DMS 273 treated with DMSO at 0.1 percent for 48 hours (cell line): ENCODE measurements at places on chromosomes 2 and 18.

- no peak for DNase-seq
Observed at GRCh38 chr2:212845941-212846340, 305.5 kb downstream of the IKZF2 start.

GRCh38 chr2:133197156-133197555, 371.1 kb downstream of the NCKAP5 start:
- DNase-seq, result no peak

GRCh38 chr2:150271952-150272802, 215.3 kb downstream of the RND3 start:
- DNase-seq, result no peak

GRCh38 chr18:75068682-75069435, 140.1 kb downstream of the PTGR3 start:
- no peak for DNase-seq

DNA sequence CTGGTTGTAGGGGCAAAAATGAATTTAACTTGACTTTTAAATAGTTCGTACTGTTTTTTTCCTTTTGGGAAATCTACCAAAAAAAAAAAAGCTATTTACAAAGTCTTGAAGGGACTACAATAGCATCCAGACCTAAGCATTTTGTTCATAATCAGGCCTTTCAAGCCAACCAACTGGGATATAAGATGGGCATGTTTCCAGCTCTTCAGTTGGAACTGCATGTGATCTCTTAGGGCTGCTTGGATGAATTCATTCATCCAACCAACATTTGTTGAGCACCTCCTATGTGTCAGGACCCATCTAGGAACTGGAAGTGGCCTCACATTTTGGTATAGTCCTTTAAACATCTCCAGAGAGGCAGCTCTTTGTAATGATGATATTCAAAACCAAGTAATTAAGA, 98.6 kb downstream of the AAK1 start:
- DNase-seq, result no peak

- no peak for DNase-seq
Observed at GRCh38 chr2:48771241-48772014, 15.9 kb upstream of the LHCGR start.

DNA sequence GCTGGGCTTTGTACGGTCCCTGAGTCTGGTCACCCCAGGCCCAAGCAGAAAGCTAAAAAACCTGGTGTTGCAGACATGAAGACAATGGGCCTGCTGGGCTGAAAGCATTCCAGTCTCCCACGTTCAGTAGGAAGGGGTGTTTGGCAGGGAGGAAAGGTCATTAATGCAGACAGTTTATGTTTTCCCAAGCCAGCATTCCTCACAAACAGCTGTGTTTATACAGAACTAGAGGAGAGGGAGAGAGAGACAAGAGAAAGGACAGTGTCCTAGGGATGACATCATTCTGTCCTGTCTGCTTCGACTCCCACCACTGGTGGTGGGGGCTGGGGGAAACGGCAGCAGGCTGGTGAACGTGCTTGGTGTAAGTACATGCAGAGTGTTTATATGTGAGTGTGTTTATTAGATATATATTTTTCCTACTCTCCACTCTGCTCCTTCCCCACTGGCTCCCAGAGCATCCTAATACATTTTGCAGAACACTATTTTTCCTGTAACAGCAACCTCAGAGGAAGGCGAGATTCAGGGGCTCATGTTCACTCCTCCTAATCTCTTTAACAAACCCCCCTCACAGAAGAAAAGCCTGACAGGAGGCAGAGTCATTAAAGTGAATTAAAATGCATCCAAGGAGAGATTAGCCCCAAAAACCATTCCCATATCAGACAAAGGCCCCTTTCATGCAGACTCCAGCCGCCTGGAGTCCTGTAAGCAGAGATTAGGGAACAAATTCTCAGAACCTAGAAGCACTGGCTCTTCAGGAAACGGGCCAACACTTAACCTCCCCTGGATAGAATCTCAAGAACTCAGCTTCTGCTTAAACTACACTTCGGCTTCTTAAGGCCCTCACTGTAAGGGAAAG, 380.4 kb downstream of the TNS1 start:
- DNase-seq, result no peak

- DNase-seq, result no peak
Observed at GRCh38 chr2:110904116-110904778, 171.9 kb downstream of the ACOXL start.

DNA sequence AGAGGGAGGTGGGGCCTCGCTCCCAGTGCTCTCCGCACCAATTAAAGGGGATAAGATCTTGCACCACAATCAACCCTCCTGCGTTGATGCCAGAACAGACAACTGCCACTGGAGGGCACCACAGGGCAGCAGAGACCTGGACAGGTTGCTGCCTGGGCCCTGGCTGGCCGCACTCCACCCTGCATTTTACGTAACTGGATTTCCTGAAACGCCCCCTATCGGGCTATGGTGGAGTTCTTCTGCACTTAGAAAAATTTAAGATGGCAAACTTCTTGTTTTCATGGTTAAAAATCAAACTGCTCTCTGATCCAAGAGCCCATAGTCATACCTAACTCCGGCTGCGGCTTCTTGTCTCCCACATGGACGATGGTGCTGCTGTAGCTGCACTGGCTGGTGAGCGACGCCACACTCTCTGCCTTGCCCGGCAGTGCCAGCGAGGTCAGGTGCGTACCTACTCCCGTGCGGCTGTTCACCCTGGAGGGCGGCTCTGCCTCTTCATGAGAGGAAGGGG, 16.8 kb upstream of the HES6 start:
- DNase-seq, result peak; percentile 76

DNA sequence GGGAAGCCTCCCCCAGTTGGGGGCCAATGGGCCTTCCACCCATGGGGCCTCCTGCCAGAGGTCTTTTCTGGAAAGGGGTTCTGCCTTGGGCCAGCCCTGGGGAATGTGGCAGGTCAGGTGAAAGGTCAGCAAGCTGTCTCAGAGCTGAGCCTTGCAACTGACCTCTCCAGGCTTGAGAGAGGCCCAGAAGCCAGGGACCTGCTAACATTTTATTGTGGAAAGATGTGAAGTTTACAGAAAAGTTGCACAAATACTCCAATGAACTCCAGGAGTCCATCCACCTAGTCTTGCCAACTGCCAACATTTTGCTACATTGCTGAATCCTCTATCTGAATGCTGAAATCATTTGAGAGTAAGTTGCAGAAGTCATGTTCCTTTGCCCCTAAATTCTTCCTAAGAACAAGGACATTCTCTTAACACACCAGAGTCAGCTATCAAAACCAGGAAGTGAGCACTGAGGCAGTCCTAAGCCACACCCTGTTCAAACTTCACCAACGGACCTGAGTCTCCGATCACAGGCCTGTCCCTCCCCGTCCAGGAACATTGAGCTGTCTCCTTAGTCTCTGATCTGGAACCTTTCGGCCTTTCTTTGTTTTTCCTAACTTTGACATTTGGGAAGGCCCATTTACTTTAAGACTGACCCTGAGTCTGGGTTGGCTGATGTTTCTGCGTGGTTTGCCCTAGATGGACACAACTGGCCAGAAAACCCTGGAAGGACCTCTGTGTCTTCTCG, 4.0 kb downstream of the SNORC start:
- no peak for DNase-seq

DNA sequence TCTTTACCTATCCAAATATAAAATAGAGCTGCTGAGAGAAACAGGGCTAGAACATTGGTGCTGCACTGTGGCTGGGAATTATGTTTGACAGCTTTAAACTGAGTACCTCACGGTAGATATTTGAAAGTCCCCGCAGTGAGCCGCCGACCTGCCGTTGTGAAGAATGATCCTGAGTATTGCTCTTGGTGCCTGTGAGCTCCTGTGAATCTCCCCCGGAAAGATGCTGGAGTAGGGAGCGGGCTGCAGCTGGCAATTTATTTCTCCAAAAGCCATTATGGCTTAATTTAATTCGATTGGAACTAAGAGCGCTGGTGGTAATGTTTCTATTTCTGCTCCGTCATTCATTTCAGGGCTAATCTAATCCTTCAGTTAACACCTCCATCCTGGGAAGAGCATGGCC, 129.4 kb upstream of the TPO start:
- no peak for DNase-seq

DNA sequence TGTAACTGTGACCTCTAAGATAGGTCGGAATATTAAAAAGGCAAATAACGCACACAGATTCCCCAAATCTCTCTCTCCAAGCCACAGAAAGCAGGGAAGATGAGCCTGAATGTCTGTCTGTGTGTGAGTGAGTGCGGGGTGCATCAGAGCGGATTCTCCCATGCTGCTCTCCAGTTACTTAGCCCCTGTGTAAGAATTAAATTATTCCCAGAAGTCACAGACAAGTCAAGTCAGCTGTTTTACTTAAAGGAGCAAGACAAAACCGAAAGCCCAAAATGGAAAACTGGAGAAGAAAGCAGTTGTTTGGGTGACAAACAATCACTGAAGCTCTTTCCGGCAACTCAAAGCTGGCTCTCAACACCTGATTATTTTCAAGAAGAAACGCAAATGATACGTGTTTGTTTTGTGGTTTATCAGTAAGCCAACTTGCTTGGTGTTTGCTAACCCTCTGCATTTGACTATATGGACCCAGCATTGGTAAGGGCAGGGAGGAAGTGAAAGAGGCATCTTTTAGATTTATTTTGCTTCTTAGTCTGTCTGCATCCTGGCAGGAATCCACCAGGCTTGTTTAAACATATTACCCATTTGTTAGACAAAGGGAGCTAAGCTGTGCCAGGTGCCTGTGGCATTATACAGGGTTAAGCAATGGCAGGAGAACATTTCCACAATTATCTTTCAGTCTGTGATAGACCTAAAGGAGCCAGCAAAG, 121.5 kb upstream of the CREB1 start:
- no peak for DNase-seq

DNA sequence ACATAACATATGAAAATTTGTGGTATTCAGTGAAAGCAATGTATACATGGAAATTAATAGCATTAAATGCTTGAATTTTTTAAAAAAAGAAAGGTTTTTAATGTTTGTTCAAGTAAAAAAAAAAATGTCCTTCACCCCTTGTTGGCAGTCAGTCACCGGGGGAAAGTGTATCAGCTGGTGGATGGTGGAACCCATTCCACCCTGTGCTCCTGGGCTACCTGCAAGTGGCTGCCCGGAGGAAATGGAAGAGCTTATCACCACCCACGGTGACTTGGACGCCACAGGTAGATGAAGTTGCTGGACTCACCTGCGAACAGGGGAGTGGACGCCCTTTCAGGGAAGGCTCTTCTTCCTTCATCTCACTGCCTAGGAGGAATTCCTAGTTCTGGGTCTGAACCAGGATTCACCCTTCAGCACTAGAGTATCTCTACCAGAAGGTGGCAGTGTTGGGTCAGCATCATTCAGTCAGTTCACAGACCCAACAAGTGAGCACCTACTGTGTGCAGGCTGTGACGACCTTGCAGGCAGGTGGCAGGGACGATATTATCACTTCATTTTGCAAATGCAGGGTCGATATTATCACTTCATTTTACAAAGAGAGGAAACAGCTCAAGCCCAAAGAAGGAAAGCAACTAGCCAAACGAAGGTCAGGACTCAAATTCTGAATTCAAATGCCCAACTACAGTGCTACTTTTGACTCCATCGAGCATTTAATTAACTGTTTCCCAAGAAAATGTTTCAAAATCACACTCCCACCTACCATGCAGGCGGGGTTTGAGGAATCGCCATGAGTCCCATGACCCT, 35.8 kb downstream of the CIB4 start:
- DNase-seq, result no peak

DNA sequence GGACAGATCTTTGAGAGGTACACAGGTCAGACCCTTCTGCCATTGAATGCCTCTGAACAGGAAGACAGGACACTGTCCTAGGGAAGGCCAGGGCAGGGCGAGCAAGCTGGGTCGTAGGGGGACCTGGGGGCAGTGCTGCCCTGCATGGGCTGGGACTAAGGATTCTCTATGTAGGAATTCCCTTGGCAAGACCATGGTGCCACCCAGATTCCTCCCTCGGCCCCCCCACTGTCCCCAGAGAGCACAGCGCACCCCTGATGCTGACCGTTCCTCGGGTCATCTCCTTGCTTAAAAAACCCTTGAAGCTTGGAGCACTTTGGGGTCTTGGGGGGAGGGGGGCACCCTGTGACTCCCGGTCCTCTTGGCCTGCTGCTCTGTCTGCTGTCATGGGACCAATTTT, 195.1 kb downstream of the SEPTIN10 start:
- no peak for DNase-seq

GRCh38 chr2:219526320-219527075, 12.2 kb downstream of the ASIC4 start:
- no peak for DNase-seq

- DNase-seq, result no peak
Observed at GRCh38 chr2:197480165-197481036, 19.2 kb downstream of the HSPD1 start.

DNA sequence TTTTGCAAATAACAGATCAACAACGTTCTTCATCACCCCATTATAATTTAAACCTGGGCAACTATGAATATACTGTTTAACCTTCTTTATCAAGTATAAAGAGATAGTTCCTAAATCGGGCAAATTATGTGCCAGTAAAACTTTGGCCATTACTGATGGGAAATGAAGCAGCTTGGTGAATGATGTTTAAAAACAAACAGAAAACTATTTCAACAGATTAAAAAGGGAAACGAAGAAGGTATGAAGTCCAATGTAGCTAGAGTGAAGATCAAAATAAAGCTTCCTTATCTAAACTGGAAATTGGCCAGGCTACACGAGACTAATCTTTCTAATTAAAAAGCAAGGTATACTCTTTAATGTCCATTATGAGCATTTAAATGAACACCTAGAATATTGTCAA, 6.7 kb upstream of the RBBP8 start:
- no peak for DNase-seq

- DNase-seq, result no peak
Observed at GRCh38 chr2:39667104-39667885, 1.6 kb downstream of the TMEM178A start.

DNA sequence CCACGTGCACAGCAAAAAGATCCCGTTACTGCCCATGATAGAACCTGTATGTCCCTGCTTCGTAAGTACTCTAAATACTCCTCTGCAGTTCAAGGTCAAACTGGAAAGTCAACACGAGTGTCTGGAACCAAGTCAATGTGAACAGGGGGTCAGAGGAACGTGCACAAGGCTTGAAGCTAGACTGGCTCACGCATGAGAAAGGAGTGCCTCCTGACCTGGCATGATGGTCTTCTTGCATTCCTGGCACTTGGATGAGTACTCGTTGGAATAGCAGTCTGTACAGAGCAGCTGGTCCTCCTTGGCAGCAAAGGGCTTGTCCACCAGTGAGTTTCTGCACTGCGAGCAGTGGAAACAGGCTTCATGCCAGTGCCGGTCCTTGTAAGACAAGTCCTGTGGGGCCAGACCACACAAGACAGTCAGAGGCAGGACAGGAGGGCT, 25.5 kb downstream of the FHL2 start:
- DNase-seq, result no peak

DNA sequence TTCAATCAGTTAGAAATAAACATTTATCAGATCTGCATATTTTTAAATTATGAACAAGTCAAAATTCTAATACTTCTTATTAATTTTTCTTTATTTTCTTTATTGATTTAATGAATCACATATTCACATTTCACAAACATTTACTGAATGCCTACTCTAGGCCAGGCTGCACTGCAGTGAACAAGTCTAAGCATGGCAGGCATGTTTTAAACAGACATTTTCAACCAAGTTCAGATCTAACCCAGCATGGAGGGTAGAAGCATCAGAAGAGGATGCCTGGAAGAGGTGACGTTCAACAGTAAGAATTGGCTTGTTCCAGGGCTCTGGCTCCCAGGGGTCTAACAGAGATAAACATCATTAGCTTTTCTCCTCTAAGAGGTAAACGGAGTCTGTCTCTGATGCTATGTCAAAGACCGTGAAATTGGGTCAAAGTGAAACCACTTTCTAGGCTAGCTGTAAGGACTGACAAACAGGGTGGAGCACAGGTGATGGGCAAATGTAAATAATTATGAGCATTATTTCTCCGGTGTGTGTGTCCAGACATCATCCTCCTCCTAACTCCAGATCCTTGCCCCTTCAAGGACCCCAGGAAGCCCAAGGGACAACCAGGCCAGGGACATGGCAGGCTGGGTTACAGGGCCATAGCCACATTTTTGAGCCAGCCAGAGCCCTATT, 50.6 kb downstream of the UNC50 start:
- no peak for DNase-seq
